ENCODE measurements at places on chromosomes 4 and X.

DNA sequence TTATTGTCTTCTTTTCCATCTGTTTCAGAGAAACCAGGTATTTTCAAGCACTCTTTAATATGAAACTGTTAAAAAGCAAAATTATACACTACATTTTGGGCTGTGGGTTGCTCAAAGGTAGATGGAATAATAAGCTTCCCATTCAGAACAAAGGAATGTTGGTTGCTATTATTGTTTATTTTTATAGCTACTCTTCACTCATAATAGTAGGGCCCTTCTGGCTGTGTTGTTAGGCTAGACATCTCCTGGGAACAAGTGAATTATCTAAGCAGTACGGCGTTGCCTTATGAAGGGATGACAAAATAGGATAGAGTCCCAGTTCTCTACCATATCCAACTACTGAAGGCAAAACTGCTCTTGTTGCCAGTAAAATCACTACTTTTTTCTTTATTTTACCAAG lies 34.2 kb downstream of the TENM3 start:
- H3K4me1 ChIP-seq = peaks cover 43% of the 10 kb centered on the region
- H3K27me3 ChIP-seq = peaks cover 2% of the 10 kb centered on the region
- no peak overlapping the region for H3K27ac ChIP-seq
- H3K4me3 ChIP-seq = no peak overlapping the region
- H3K36me3 ChIP-seq = peaks cover 26% of the 10 kb centered on the region
- no peak for DNase-seq

- peaks cover 51% of the 10 kb centered on the region for H3K27me3 ChIP-seq
- H3K4me1 ChIP-seq = peaks cover 7% of the 10 kb centered on the region
- H3K36me3 ChIP-seq = no peaks in the 10 kb centered on the region
Measured at GRCh38 chr4:176791591-176792325, 964 bp downstream of the VEGFC start.

DNA sequence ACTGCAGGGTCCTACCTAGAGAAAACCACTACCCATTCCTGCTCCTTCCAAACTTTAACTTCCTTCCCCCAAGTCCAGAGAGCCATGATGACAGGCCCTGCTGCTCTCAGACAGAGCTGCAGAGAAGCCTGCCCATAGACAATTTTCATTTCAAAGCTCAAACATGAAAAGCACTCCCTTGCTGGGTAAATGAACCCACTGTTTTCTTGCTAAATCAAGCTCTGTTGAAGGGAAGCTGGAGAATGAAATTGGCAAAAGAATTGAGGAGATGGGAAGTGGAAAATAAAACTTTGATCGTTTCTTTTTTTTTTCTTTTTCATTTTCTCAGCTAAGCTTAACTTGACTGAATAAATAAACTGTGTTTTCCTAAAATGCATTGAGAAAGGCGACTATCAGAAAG lies 331.1 kb upstream of the CPEB2 start:
- H3K4me1 ChIP-seq = peaks cover 11% of the 10 kb centered on the region
- no peak overlapping the region for H3K4me3 ChIP-seq
- H3K36me3 ChIP-seq = no peaks in the 10 kb centered on the region
- no peak overlapping the region for H3K27ac ChIP-seq
- H3K27me3 ChIP-seq = peaks cover 2% of the 10 kb centered on the region

DNA sequence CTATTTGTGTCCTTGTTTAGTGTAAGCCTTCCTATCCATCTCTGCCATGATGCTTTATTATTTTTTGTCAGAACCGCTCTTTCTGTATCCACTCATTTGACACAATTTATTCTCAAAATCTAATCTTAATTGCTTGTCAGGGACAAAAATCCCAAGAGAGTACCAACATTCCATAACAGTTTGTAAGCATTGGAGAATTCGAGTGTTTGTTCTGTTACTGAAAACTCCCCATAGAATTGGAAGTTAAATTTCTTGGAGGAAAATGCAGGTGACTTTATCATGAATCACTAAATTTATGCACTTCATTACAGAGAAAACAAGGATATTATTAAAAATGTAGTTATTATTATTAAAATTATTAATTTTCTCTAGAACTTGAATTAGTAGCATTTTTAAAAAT lies 1986.1 kb downstream of the ARAP2 start:
- no peaks in the 10 kb centered on the region for H3K27me3 ChIP-seq
- no peak overlapping the region for H3K27ac ChIP-seq
- no peak for DNase-seq
- no peak overlapping the region for H3K4me3 ChIP-seq

Measured in nephron progenitor cell (in vitro differentiated cells).